ENCODE measurements at places on chromosomes 4 and X. TPM values are rescaled to one million over a fixed set of nuclear protein-coding genes. Genes with fewer than 3 reads are reported as not detected.
A peak's percentile ranks its signal among the peaks of the same experiment; 100 is the strongest.

Gene ETDB
- total RNA-seq = not detected

Gene GAGE12G
- not detected for total RNA-seq

Gene WDR13
- 54.8 TPM for total RNA-seq

Gene HTN3
- not detected for total RNA-seq

Gene SLC4A4
- 0.51 TPM for total RNA-seq

Gene KCTD8
- not detected for total RNA-seq

Gene IL2RG
- total RNA-seq = 290 TPM

DNA sequence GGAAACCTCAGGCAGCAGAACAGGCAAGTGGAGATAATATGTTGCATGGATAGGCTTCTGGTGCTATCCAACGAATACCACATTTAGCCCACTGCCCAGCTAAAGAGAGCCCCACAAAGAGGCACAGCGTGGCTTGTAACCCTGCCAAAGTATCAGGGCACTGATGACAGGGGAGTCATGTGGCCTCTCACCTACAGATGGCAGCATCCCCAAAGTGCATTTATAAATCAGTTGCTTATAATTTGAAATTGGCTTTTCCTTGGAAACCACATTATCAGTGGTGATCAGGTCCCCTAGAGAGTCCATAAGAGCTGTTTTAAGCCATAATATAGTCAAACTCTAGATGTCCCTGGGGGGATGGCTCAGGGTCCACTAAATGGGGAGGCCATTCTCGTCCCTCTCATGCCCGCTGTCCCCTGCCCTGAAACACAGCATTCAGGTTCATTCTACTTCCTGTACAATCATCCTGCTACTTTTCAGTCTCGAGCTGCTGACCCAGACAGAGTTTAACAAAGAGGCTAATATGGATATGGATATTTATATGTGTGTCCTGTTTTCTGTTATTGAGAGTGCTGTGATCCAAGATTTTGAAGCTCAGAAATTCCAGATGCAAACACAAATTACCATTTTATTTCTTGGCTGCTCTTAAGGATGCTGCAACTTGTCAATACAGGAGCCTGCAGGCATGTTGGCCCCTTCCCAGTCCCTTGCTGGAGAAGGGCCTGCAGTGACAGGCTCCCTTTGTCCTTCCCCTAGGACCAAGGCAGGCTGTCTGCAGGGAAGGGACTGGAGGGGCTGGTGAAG lies 28.5 kb downstream of the SRPX start:
- H3K27me3 ChIP-seq = no peaks in the 10 kb centered on the region
- H3K4me1 ChIP-seq = no peaks in the 10 kb centered on the region
- no peak overlapping the region for H3K4me3 ChIP-seq
- H3K27ac ChIP-seq = no peak overlapping the region

DNA sequence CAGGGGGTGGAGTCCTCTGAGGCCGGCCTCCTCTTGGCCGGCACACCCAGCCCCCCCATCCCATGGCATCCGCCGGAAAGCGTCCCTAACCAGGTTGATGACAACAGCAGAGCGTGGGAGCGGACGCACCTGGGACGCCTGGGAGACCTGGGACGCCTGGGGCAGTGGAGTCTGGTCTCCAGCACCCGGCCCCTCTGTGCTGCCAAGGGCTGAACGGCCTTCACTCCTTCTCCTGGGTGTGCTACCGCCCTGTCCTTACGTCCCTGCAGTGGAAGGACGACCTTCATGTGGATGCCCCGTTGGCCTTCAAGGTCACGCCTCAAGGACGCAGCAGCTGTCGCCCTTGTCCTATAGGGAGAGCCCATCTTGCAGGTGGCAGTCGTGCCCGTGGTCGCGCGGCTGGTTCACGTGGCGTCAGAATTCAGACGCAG lies 26.9 kb downstream of the NKX1-1 start:
- no peaks in the 10 kb centered on the region for H3K27me3 ChIP-seq
- no peak overlapping the region for H3K27ac ChIP-seq
- no peaks in the 10 kb centered on the region for H3K4me1 ChIP-seq

GRCh38 chrX:153412746-153413720 lies 1.8 kb downstream of the ZFP92 start:
- peaks cover 7% of the 10 kb centered on the region for H3K4me1 ChIP-seq
- DNase-seq = no peak
- no peaks in the 10 kb centered on the region for H3K36me3 ChIP-seq
- H3K27ac ChIP-seq = no peak overlapping the region
- H3K4me3 ChIP-seq = no peak overlapping the region

- DNase-seq = no peak
- H3K27me3 ChIP-seq = peaks cover 1% of the 10 kb centered on the region
- H3K27ac ChIP-seq = no peak overlapping the region
- no peak overlapping the region for H3K4me3 ChIP-seq
Observed at GRCh38 chrX:15349046-15349445, 13.7 kb upstream of the PIGA start.

GRCh38 chr4:1200425-1201035 lies 28.1 kb upstream of the SPON2 start:
- peak; percentile 40 for DNase-seq
- H3K4me3 ChIP-seq = peak overlapping the region; percentile 67
- peaks cover 2% of the 10 kb centered on the region for H3K36me3 ChIP-seq
- H3K4me1 ChIP-seq = peaks cover 33% of the 10 kb centered on the region
- H3K27ac ChIP-seq = peak overlapping the region; percentile 97

DNA sequence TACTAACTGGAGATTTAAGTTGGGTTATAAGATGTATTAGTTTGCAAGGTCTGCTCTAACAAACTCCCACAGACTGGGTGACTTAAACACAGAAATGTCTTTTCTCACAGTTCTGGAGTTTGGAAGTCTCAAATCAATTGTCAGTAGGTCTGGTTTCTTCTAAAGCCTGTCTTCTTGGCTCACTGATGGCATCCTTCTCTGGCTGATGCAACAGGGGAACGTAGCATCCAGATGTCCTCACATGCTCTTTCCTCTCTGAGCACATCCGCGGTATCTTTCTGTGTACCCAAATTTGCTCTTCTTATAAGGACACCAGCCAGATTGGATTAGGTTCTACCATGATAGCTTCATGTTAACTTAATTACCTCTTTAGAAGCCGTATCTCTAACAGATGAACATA lies 63.2 kb upstream of the BMP3 start:
- no peak overlapping the region for H3K27ac ChIP-seq
- H3K27me3 ChIP-seq = peaks cover 5% of the 10 kb centered on the region
- no peak overlapping the region for H3K4me3 ChIP-seq
- DNase-seq = no peak

DNA sequence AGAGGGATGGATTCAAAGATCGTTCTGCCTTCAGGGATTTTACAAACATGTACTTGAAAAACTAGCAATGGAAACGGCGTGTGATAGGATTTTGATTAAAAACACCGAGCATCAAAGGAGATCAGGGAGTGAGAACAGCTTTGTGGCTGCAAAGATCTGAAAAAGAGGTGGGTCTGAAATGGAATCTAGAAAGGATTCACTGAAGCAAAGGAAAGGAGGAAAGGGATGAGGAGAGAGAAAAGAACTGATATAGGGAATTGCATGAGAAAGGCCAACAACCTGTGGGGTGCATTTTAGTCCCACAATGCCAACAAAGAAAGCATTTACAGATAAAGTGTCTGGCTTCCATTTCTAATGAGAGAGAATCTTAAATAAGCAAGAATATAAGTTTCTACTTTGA lies 23.1 kb downstream of the ADH4 start:
- no peak overlapping the region for H3K4me3 ChIP-seq
- H3K4me1 ChIP-seq = peaks cover 2% of the 10 kb centered on the region
- no peak overlapping the region for H3K27ac ChIP-seq

DNA sequence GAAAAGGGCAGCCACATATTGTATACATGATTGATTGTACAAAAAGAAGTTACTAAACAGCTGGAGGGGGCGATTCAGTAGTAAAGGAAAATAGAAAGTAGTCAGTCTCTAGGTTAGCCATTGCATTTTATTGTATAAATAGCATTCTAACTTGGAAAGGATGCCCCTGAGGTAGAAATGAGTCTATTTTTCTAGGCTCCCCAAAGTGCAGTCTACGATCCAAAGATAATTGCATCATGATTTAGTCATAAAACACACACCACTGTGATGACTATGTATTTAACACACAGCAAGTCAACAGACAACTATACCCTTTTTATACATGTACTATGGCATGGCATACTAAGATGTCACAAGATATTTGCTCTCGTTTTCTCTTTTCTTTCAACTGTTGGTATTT lies 204.9 kb downstream of the APBB2 start:
- H3K4me3 ChIP-seq = no peak overlapping the region
- H3K27ac ChIP-seq = no peak overlapping the region

GRCh38 chrX:52353838-52354237 lies 15.0 kb upstream of the XAGE2 start:
- no peak overlapping the region for H3K27ac ChIP-seq
- no peak overlapping the region for H3K4me3 ChIP-seq
- H3K4me1 ChIP-seq = no peaks in the 10 kb centered on the region
- no peaks in the 10 kb centered on the region for H3K27me3 ChIP-seq
- no peaks in the 10 kb centered on the region for H3K36me3 ChIP-seq
- DNase-seq = no peak

GRCh38 chr4:130530505-130530904 lies 1434.6 kb downstream of the C4orf33 start:
- H3K4me3 ChIP-seq = no peak overlapping the region
- no peaks in the 10 kb centered on the region for H3K4me1 ChIP-seq
- no peaks in the 10 kb centered on the region for H3K36me3 ChIP-seq
- DNase-seq = no peak

DNA sequence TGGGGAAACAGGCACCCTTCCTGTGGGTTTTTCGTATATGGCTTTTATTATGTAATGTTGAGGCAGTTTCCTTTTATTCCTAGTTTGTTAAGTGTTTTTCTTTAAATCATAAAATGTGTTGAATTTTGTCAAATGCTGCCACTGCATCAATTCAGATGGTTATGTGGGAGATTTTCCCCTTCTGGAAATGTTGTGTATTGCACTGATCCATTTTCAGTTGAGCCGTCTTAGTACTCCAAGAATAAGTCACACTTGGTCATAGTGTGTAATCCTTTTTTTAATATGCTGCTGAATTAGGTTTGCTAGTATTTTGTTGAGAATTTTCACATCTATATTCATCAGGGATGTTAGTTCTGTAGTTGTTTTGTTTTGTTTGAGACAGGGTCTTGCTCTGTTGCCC lies 9.5 kb upstream of the CTBP1 start:
- peaks cover 8% of the 10 kb centered on the region for H3K36me3 ChIP-seq
- DNase-seq = no peak
- H3K4me3 ChIP-seq = no peak overlapping the region
- H3K27me3 ChIP-seq = no peaks in the 10 kb centered on the region
- H3K27ac ChIP-seq = no peak overlapping the region
- peaks cover 55% of the 10 kb centered on the region for H3K4me1 ChIP-seq

- H3K4me3 ChIP-seq = no peak overlapping the region
- H3K4me1 ChIP-seq = no peaks in the 10 kb centered on the region
- H3K36me3 ChIP-seq = no peaks in the 10 kb centered on the region
- no peaks in the 10 kb centered on the region for H3K27me3 ChIP-seq
Observed at GRCh38 chr4:136750897-136751296, 781.4 kb downstream of the PCDH18 start.

GRCh38 chr4:170990989-170991589 lies 822.1 kb upstream of the GALNTL6 start:
- no peaks in the 10 kb centered on the region for H3K4me1 ChIP-seq
- no peak overlapping the region for H3K27ac ChIP-seq
- H3K36me3 ChIP-seq = no peaks in the 10 kb centered on the region
- H3K4me3 ChIP-seq = no peak overlapping the region
- no peak for DNase-seq
- no peaks in the 10 kb centered on the region for H3K27me3 ChIP-seq

DNA sequence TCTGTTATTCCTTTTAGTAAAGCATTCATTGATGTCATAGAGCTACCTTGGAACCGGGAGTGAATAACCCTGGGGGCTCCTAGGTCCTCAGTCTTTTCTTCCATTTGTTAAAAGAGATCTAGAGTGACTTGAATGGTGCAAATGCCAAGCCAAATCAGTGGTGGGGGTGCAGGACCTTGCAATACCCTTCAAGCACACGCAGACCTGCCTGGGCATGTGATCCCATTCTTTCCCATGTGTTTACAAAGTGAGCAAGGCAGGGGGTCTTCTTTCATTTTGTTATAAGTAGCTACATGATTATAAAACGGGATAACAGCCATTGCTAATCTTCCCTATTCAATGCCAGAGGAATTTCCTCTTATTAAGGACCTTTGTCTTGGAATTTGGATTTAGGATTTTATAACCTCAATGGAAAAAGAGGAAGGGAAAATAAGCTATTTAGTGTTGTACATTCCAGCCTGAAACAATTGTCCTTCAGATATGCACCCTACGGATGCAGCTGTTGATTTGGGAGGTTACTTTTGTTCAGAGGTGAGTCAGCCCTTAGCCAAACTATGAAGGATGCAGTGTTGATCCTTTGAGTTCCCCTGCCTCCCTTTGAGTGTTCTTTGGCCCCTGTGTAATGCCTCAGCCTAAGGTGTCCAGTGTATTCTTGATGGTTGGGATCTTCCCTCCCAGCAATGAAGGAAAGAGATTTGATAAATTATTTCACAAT lies 623.8 kb upstream of the HTR2C start:
- DNase-seq = no peak
- no peak overlapping the region for H3K4me3 ChIP-seq
- no peak overlapping the region for H3K27ac ChIP-seq
- H3K4me1 ChIP-seq = no peaks in the 10 kb centered on the region
- H3K36me3 ChIP-seq = no peaks in the 10 kb centered on the region

DNA sequence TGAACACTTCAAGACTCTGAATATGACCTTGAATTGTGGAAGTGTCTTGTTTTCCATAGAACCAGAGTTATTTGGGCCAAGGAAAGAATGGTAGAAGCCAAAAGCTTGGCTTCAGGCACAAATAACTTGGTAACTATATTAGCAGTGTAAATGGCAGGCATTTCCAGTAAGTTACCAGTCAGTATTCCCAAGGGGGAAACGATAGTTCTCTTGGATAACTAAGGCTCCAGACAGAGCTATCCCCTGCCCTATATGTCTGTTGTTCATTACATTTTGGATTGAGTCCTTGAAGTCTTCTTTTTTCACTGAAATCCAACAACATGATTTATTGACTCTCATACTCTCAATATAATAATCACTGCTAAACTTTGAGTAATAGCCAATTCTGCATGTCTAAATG lies 364.1 kb downstream of the MAGEB5 start:
- H3K36me3 ChIP-seq = no peaks in the 10 kb centered on the region
- H3K4me1 ChIP-seq = no peaks in the 10 kb centered on the region
- H3K4me3 ChIP-seq = no peak overlapping the region
- no peaks in the 10 kb centered on the region for H3K27me3 ChIP-seq
- no peak overlapping the region for H3K27ac ChIP-seq

Measured in activated CD4-positive, alpha-beta memory T cell treated with anti-CD3 and anti-CD28 coated beads for 36 hours (primary cell).